ENCODE measurements at places on chromosomes 6 and 20.
A peak's percentile ranks its signal among the peaks of the same experiment; 100 is the strongest.

GRCh38 chr6:36682328-36683144 lies 4.0 kb downstream of the CDKN1A start:
- DNase-seq, result no peak

DNA sequence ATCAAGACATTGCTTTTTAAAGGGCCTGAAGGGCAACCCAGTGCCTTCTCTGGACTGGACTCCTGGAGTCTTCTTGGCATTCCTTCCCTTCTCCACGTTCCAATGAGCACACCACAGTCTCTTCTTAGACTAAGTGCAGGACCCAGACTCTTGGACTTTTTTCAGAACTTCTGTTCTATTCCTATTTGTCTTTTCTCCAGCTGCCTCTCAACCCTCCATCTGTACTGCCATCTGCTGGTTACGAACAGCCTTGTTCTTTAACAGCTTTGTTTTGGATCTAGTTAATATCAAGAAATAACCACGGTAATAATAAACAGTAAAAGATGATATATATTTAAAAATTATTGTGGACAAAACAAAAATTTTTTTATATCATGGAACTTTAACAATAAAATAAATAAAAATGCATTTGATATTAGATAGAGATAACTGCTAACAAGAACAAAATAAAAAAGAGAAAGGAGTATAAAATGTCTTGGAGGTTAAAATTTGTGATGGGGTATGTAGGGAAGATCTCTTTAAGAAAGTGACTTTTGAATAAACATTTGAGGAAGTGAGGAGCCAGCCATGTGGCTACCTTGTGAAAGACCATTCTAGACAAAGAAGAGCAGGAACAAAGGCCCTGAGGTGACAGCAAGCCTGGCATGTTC lies 105.1 kb upstream of the HCRTR2 start:
- no peak for DNase-seq

DNA sequence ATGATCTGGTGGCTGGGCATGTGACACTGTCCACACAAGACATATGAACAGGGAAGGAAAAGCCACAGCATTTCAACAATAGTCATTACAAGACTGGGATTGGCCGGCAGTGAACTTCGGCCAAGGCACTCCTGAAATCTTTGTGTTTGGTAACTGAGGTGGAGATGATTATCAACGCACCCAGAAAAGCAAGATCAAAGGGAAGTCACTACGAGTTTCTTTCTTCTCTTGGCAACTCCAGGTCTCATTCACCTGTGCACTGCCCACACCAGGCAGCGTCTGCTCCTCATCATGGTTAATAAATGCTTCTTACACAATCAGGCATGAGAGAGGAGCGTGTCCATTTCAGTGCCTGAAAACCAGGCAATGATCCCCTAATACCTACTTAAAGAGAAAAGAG lies 20.5 kb upstream of the FOXC1 start:
- DNase-seq, result no peak

GRCh38 chr20:60313191-60313590 lies 355.0 kb downstream of the CDH26 start:
- no peak for DNase-seq

DNA sequence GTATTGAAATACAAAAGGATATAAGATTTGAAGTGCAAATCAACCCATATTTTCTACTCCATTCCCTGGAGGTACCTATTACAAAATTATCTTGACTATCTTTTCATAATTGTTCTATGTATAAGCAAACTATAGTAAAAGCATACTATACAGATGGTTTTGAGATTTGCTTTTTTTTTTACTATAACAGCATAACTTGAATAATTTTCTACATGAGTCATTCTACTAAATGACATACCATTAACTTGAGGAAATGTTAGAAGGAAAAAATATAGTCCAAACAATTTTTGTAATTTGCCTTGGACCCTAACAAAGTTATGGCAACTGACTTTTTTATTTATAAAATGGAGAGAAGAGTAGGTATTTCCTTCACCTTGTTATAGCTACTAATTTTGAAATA lies 472.7 kb downstream of the PKHD1 start:
- DNase-seq, result no peak

GRCh38 chr6:122620902-122621301 lies 10.7 kb downstream of the PKIB start:
- DNase-seq, result no peak

DNA sequence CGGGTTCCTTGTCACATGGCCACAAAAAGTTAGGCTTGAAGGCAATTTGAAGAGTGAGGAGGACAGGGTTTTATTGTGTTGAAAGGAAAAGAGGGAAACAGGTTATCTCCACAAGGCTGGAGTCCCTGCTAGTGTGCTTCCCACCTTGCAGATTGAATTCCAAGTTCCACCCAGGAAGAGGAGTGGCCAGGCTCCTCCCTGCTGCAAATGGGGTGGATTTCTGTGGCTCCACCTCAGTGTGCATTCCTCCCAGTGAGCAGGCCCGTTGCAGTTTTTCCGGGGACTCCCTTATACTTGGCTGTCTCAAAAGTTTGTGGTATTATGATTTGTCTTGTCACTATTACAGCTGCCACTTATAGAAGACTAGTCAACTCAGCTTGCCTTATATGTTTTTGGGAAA lies 281.8 kb upstream of the PLCB4 start:
- no peak for DNase-seq

GRCh38 chr20:15378151-15378550 lies 1040.7 kb upstream of the FLRT3 start:
- no peak for DNase-seq

GRCh38 chr6:168546730-168547129 lies 105.7 kb downstream of the SMOC2 start:
- no peak for DNase-seq

- no peak for DNase-seq
Measured at GRCh38 chr6:148842296-148843019, 95.6 kb downstream of the UST start.

- no peak for DNase-seq
Measured at GRCh38 chr20:63475209-63475608, 2.8 kb upstream of the KCNQ2 start.

- DNase-seq, result peak; percentile 23
Measured at GRCh38 chr6:130366107-130367005, 539 bp downstream of the TMEM200A start.

DNA sequence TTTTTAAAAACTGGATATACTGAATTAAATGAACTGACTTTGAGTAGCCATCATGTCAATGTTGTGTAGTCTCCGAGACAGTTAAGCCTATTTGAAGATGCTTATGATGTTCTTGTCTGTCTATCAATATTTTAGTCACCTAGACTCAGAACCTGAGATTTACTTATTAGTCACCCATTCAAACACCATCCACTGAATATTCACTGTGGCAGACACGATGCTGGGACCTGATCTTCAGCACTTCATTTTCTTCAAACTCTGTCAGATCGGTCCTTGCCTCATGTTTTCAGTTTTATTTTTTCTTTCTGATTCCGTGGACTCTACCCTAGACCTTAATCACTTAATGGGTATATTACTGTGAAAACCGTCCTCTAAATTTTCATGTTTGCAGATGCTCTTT lies 123.7 kb upstream of the MCHR2 start:
- no peak for DNase-seq

DNA sequence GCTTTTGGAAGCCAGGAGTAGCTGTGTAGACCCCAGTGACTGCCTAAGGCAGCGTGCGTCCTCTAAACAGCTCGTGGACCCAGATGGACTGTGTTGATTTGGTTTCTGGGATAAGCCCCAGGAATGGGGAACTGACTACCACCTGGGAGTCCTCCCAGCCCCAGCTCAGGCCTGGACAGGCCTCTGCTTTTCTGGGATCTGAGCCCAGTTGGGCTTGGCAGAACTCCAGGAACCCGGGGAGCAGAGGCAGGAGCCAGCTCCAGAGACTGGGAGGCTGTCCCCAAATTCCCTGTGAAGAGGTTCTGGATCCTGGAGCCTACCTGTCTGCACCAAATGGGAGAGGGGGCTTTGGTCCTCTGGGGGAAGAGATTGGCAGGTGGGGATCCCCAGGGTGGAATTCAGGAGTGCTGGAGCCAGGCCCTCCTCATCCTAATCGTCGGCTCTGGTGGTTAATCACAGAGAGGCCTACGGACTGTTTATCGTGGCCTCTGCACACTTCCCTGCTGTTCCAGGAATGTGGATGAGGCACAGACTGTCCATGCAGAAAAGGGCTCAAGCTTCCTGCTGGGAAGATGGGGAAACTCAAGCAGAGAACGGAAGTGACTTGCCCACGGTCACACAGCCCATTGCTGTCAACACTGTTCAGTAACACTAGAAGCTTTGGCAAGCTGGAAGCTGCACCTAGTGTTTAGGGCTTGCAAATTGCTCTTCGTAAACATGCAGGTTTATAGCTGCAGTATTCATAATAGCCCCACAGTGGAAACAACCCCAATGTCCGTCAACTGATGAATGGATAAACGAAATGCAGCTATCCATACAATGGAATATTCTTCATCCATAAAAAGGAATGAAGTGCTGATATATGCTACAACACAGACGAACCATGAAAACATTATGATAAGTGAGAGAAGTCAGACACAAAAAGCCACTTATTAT lies 100.6 kb downstream of the KCNB1 start:
- no peak for DNase-seq

DNA sequence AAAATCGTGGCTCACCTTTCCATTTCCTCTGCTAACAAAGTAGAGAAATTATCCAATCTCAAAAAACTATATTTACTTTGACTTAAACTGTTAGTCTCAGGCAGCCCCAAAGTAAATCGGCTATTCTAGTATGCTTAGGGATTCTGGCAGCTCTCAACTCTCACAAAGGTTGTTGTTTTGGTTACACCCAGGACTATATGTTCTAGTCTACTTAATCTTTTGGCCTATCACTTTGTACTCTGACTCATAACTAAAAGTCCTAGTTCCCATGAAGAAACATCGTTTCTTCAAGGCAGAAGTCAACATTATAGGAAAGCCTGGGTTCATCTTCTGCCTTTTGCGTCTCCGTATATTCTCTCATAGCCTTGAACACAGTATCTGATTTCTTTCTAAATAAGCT lies 42.3 kb downstream of the MYLK4 start:
- no peak for DNase-seq

GRCh38 chr20:3616250-3616649 lies 46.9 kb downstream of the GFRA4 start:
- DNase-seq, result no peak

- DNase-seq, result no peak
Measured at GRCh38 chr6:51619042-51619799, 468.2 kb downstream of the PKHD1 start.

GRCh38 chr20:33927724-33928123 lies 66.0 kb upstream of the RALY start:
- no peak for DNase-seq

- no peak for DNase-seq
Measured at GRCh38 chr20:6651016-6651415, 116.5 kb upstream of the BMP2 start.

- DNase-seq, result no peak
Measured at GRCh38 chr20:51651921-51652549, 109.5 kb upstream of the NFATC2 start.
